ENCODE measurements at places on chromosomes 1 and 21.

- DNase-seq: peak; percentile 29
Measured at GRCh38 chr21:35400233-35400939, 351.3 kb upstream of the RUNX1 start.

DNA sequence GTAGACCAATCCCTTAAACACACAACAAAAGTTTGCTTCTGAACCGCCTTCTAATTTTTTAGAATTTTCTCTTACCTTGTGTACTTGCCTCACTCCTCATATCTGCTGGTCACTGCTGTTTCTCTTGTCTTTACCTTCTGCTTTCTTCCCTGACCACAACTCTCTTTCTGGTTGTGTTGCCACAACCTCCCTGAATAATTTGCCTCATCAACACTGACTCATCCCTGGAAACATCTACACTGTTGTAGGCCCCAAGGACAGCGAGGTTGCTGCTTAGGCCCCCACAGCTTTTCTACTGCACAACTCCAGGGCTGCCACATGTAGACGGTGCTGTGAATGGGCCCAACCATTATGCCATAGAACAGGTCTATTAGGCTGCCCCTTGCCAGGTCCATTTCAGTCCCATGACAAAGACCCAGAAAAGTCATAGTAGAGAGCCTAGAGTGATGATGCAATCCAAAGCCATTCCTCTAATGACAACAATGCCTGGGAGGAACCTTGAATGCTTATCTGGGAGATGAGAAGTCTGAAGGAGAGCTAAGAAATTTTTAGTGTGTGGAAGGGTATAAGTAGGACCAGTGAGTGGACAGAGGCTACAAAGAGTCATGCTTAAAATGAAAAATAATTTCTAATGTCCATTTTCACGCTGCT lies 36.6 kb upstream of the LCE5A start:
- DNase-seq: no peak

DNA sequence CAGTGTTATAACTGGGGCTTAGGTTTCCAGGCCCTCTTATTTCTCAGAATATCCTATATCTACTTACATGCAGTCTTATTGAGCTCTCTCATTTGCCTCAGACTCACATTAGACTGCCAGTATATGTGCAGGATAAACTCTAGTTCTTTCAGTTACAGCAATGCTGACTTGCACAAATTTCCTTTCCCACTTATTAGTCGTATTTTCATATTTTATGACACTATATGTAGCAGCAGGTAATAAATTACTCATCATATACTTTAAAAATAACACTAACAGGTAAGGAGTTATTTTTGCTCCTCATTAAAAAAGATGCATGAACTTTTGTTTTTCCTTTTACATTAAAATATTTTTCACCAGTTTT lies 65.7 kb downstream of the GADD45A start:
- DNase-seq: no peak

DNA sequence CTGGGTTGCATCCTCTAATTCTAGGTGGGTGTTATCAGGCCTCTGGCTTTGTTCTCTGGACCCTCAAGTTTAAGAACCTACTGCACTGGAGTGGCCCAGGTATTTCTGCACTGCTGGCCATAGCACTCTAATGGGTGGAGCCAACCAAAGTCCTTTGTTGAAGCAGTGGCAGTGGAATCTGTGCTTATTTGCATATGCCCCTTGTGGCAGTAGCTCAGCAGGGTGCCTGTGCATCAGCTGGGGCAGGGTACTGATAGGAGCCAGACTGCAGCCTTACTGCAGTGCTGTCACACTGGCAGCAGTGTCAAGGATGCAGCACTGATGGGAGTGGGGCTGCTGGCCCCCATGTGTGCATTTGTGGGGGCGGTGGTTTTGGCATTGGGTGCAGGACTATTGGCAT lies 660.6 kb downstream of the LRRIQ3 start:
- DNase-seq: no peak

- no peak for DNase-seq
Measured at GRCh38 chr1:28965271-28965870, 51.0 kb downstream of the EPB41 start.

DNA sequence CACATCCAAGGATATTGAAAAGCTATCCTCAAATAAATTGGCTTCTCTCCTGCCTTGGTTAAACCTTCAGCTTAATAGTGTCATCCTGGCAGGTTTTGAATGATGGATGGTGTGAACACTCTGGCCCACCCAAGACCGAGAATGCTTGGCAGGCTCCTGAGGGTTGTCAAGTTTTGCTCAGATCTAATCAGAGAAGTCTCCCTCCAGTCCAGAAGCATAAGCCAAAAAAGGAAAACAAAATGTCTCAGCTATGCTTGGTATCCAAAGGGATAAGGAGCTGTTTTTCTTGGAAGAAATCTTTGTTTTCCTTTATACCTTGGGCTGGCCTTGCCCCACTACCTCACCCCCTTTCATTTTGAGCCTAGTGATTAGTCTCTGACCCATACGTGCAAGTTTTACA lies 172.7 kb downstream of the CRB1 start:
- no peak for DNase-seq

GRCh38 chr1:147171399-147172167 lies 687 bp downstream of the PRKAB2 start:
- peak; percentile 9 for DNase-seq

DNA sequence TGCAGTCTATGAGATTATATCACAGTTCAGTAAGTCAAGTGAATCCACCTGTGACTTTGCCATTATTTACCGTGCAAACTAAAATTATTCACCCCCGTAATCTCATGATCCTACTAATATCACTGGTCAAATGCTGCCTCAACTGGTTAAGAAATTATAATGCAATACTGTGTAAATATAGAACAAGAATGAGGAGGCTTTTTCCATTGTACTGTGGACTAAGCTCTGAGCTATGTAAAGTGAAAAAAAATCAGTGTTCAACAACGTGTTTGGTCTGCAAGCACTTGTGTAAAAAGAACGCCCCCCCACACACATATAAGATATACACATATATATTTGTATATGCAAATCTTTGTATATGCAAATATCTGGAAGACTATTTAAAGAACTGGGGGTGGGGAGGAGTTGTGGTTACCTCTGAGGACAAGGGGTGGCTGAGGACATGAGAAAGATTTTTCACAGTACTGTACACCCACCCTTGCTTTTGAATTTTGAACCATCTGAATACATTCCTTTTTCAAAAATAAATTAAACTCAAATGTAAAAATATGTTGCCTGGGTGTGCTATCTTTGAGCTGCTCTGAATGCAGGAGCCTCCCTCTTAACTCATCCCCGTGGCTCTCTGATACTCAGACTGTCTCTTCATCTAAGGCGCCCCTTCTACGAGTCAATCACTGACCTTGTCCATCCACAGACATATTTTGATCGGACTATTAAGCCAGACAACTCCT lies 57.0 kb downstream of the PTP4A2 start:
- DNase-seq: no peak

Measured in activated CD4-positive, alpha-beta T cell treated with anti-CD3 and anti-CD28 coated beads for 24 hours (primary cell).